ENCODE measurements at places on chromosomes 5 and 9.

- DNase-seq: no peak
These were observed 374.6 kb downstream of the OSTF1 start for GRCh38 chr9:75462866-75463265.

DNA sequence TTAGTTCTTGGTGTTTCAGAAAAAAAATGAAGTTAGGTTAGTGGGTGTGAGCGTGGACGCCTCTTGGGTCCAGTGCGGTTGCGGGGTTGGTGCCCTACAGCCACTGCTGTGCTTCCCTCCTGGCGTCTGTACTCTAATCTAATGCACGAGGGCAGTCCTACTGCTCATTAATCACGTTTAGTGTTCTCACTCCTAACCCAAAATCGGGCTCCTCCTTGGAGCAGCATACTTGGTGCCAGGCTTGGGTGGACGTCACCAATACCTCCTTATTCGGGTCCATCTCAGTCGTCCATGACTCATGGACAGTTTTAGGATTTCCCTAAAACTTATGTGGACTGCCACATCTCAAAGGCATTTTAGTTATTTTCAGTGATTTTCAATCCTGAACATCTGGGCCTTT is 41.6 kb downstream of the TRIO start:
- DNase-seq: no peak

- DNase-seq: no peak
These were observed 77.3 kb upstream of the LARP1 start for GRCh38 chr5:154677921-154678320.

GRCh38 chr9:36146651-36147050 is 10.1 kb downstream of the GLIPR2 start:
- DNase-seq: no peak

DNA sequence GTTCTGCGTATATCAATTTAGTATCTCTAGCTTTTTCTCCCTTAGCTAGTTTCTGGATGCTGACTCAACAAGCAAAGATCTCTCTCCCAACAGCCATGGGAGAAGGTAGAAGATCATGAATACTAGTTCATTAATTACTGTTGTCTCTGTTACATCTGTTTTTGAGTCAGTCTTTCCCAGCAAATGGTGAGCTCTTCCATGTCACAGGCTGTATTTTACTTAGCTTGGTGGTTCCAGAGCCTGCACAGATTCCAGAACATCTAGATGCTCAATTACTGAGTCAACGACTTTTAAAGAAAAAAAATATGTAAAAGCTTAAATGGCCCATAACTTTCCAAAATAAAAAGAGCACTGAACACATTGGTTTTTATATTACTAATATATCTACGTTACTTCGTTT is 307.2 kb downstream of the NSG2 start:
- DNase-seq: no peak

DNA sequence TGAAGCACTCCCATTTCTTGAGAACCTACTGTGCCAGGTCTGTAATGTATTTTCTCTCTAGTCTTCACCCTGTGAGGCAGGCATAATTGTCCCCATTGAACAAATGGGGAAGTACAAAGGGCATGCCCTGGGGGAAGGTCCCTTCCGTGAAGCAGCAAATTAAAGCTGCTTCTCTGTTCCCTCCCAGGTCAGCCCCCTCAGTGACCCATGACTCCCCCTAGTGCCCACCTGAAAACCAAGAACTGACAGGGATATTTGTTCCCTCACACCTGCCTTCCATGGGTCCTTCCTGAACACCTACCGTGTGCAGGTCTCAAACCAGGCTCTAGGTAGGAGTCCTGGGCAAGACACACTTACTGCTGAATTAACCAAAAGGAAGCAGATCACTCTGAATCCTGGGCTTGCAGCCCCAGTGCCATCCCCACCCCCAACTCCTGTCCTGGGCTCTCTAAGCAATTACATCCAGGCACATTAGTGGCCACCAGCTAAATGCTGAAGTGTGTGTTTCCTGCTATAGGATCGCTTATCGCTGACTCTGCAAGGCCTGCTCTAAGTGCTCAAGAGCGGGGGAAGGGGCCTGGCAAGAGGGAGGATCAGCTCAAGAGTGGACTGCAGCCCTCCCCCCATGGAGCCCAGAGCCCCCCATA is 254.8 kb downstream of the CDK5RAP2 start:
- DNase-seq: no peak

DNA sequence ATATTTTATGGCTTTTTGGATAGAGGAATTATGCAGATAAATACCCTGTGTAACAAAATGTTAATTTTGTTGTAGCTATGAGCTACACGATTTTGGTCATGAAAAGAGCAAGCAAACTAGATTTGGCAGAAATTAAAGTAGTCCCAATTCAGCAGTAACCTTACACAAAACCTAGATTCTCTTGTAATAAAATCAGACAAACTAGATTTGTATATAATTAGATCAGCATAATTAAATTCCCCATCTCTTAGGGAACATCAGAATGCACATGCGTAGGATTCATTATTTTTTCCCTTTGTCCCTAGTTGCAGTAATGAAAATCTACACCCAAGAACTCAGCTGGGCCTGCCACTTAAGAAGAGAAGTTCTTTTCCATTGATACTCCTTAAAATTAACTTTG is 1879.2 kb upstream of the CDH9 start:
- DNase-seq: no peak

- no peak for DNase-seq
These were observed 29.2 kb upstream of the NEK6 start for GRCh38 chr9:124228516-124228915.

DNA sequence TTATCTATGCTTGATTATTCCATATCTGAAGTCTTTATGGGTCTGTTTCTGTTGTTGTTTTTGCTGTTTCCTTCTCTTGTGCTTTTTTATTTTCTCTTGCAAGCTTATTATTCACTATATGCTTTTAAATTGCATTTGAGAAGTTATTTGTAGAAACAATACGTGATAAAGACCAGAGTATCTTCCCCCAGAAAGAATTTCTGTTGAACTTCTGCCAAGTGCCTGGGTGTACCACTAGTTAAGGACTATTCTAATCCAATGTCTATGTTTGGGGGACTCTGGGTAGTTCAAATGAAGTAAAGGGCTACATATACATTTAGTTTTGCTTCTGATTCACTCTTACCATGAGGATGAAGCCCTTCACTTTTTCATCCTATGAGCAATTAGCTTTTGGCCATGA is 54.3 kb downstream of the SLF1 start:
- DNase-seq: no peak

GRCh38 chr5:81554647-81555046 is 160.7 kb upstream of the ACOT12 start:
- no peak for DNase-seq

DNA sequence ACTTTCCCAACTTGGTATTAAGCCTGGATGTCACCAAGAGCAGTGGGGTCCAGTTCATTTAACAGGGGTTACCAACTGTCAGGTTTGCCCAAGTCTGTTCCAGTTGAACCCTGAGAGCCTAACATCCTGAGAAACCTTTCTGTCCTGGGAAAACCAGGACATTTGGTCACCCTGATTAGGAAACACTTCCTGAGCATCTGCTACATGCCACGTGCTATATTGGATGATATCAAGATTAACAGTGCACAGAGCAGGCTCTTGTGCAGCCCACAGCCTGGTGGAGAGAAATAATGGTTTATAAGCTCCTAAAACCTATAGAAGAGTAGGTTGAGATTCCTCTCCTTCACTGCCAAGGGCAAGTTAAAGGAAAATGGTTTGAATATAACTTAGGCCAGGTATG is 102.9 kb upstream of the RAD23B start:
- no peak for DNase-seq

DNA sequence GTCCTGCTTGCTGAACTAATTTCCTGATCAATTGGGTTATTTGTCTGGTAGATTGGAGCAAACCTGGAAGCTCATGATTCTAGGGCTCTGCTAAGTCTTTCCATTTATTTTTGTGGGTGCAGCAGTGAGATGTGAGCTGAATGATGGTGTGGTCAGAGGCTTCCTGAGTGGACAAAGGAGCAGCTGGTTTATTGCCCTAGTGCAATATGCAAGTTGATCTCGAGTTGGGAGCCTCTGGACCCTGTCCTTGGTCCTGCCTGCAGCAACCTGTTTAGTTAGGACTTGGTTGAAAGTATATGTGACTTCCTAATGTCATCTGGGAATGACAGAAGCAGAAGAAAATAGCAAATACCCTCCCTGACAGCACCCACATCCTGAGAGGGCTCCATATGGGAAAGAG is 4.2 kb upstream of the UNC5A start:
- no peak for DNase-seq

GRCh38 chr9:90064248-90064647 is 459.4 kb downstream of the GADD45G start:
- DNase-seq: no peak

DNA sequence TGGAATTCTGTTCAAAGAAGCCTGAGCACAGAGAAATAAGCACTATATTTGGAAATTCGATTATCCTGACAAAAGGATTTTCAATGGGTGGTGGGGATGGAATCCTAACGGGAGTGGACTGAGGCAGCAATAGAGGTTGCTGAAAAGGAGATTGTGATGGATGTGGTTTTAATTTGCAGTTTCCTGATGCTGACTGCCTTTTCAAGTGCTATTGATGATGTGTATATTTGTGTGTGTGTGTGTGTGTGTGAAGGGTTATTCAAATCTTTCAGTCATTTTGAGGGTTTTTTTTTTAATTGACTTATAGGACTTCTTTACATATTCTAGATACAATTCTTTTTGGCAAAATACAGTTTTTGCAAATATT is 614.5 kb downstream of the HINT1 start:
- no peak for DNase-seq

GRCh38 chr5:78927657-78928282 is 57.3 kb downstream of the ARSB start:
- no peak for DNase-seq

- DNase-seq: no peak
These were observed 153.5 kb upstream of the TRPC7 start for GRCh38 chr5:136518814-136519213.

GRCh38 chr5:75510417-75510835 is 1.0 kb downstream of the CERT1 start:
- DNase-seq: no peak

GRCh38 chr9:135968083-135968476 is 6.9 kb upstream of the UBAC1 start:
- DNase-seq: no peak

- no peak for DNase-seq
These were observed 1090.4 kb upstream of the CDH6 start for GRCh38 chr5:30103052-30103451.

DNA sequence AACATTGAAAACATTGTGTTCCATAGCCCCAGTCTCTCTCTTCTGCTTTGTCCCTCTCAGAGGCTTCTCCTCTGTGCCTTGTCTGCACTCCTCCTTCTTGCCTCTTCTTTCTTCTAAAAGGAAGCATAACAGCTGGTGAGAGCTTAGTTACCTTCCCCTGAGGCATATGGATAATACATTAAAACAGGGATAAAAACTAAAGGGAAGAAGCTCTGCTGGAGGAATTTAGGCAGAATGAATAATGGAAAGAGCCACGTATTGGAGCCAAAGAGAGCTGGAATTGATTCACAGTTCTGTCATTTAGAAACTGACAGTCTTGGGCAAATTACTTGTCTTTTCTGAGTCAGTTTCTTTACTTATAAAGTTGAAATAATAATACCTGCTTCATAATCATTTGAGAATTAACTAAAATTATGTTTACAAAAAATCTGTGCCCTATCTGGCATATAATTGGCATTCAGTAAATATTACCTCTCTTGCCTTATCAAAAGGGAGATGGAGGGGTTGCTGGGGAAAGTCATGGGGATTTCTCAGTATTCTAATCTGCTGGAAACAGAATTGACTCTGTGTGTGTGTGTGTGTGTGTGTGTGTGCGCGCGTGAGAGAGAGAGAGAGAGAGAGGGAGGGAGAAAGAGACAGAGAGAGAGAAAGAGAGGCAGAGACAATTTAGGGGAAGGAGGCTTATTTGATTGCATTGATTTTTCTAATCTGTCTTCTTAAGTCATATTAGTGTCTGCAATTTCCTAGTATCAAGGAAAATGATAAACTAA is 20.2 kb downstream of the ZNF474 start:
- DNase-seq: no peak

DNA sequence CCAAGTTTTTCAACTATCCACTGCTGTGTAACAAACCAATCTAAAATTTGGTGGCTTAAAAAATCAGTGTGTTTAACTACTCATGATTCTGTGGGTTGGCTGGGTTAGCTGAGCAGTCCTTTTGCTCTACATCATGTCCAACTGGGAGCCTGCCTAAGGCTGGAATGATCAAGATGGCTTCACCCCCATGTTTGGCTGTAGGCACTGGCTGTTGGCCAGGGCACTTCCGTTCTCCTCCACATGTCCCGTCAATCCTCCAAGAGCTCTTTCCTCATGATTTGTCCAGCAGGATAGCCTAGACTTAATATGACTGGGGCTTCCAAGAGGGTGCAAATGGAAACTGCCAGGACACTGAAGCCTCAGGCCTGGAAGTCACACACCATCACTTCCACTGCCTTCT is 17.0 kb upstream of the TSSK1B start:
- no peak for DNase-seq

DNA sequence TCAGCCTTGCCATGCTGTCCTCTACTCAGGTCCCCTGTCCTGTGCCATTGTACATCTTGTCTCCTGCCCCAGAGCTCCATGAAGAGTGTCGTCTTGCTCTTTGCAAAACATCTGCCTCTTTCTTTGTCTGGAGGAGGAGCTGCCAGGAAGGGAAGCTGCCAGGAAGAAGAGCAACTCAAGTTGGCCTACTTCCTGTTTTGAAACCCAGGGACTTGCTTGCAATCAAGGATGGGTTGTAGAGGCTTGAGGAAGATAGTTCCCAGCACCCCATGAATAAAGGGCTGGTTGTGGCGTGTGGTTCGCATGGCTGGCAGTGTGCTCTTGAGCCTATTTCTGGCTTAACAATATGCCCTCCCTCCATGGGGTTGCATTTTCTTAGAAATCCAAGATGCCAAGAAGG is 53.0 kb upstream of the CPEB4 start:
- no peak for DNase-seq

DNA sequence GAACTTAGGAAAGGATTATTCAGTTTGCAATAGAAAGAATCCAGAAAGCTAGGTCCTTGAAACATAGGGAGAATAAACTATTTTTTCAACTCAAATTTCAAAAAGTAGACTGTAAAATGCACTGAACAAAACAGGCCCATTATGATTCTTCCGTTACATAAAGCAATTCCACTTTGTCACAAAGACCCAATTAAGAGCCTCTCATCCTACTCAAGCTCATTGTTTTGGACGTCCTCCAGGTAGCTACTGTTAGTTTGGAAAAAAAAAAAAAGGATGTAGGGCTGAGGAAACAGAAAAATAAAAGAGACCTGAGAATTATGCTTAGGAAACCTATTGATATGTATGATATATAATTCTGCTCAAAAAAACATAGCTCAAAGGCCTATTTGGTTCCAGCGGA is 74.0 kb downstream of the DIRAS2 start:
- DNase-seq: no peak

GRCh38 chr5:39459071-39459470 is 34.3 kb upstream of the DAB2 start:
- DNase-seq: no peak

DNA sequence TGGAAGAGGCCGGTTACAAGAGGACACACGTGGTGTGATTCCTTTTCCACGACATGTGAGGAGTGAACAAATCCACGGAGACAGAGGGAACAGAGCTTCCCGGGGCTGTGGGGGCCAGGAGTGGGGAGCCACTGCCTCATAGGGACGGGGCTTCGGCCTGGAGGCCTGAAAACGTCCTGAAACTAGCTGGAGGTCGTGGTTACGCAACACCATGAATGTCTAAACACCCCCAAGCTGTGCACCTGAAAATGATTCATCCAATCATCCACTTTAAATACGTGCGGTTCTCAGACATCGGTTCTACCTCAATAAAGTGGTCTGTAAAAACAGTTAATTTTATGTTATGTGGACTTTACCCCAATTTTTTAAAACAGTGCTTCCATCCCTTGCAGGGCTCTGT is 65.3 kb upstream of the PPP1R26 start:
- DNase-seq: no peak

GRCh38 chr9:21029661-21030060 is 1.8 kb downstream of the HACD4 start:
- DNase-seq: no peak

All from stimulated activated CD8-positive, alpha-beta memory T cell treated with anti-CD3 and anti-CD28 coated beads, Interleukin-15, amount 100 ng/mL, for 24 hours (primary cell).